HCT116 (cell line): ENCODE measurements at places on chromosomes 6 and 20. TPM values are rescaled to one million over a fixed set of nuclear protein-coding genes. Genes with fewer than 3 reads are reported as not detected.

- no peak for DNase-seq
Measured at GRCh38 chr6:47483516-47483852, 5.9 kb downstream of the CD2AP start.

DNA sequence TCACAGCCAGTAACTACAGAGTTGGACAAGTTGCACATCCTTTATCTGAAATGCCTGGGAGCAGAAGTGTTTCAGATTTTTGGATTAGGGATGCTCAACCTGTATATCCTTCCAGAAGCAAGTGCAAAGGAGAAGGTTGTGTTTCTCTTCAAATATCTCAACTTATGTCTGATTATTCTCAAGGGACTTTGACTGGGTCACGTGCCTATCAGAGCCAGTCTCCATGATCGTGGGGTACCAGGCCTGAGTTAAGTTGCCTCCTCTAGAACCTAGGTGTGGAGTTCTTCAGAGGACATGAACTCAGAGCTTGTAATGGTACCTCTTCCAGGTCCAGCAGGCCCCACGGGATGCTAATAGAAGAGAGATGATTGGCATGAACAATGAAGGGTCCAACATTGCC, 7.8 kb downstream of the CD83 start:
- no peak for DNase-seq

DNA sequence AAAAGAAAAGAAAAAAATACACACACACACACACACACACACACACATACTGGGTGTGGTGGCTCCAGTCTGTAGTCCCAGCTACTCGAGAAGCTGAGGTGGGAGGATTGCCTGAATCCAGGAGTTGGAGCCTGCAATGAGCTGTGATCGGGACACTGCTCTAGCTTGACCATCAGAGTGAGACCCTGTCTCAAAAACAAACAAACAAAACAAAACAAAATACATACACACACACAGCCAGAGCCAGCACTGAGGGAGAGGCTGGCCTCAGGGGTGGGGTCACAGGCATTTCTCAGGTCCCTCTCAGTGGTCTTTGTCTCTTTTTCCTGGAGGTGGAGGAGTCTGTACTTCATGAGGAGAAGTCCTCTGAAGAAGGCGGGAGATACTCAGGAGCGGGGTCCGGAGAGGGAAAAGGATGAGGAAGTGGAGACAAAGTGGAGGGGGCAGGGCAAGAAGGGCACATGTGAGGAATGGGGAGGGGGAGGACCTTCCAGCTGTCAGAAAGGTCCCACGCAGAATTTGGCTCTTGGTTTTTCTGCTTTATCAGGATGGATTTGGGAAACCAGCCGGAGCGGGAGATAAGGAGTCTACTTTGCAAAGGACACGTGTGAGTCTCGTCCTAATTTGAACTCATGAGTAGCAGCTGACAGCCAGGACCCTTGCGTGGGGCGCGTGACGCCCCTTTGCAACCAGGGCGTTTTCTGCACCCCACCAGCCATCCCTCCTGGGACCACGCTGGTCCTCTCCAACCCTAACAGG, 7.7 kb upstream of the MICB start:
- DNase-seq, result no peak

DNA sequence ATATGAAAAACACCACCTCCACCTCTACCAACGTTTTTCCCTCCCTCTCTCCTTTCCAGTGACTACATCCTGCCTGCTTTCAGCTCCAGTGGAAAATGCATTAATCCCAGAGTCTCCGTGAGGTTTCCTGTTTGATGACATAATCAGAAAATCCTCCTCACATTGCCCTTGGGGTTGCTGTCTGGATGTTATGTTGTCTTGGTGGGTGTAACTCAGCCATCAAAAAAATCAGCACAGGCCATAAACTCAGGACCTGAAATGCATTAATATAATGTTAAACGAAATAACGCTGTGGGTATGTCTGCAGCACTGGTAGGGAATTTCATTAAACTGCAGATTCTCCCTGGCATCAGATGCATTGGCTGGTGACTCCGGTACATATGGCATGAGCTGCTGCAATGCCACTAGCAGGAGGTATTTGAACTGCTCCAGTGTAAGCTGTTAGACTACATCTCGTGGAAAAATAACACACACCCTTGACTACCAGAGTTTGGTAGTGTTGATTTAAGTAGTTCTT, 297.8 kb downstream of the PRL start:
- DNase-seq, result no peak

The LZTS3 gene
- 5.2 TPM for total RNA-seq

DNA sequence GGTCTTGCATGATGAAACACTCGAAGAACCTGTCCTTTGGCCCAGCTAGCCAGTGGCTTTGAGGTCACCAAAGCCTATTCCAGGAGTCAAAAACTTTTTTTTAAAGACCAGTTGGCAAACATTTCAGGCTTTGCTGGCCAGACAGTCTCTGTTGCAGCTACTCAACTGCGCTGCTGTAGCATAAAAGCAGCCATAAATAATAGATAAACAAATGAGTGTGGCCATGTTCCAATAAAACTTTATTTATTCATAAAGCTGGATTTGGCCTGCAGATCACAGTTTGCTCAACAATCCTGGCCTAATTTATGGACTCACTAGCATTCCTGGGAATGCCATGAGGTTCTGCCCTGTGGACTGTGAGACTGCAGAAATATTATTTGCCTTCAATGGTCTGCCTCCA, 68.8 kb upstream of the LTV1 start:
- DNase-seq, result no peak

The EBF4 gene
- total RNA-seq, result 11.4 TPM

The PNLDC1 gene
- total RNA-seq, result 0.37 TPM

DNA sequence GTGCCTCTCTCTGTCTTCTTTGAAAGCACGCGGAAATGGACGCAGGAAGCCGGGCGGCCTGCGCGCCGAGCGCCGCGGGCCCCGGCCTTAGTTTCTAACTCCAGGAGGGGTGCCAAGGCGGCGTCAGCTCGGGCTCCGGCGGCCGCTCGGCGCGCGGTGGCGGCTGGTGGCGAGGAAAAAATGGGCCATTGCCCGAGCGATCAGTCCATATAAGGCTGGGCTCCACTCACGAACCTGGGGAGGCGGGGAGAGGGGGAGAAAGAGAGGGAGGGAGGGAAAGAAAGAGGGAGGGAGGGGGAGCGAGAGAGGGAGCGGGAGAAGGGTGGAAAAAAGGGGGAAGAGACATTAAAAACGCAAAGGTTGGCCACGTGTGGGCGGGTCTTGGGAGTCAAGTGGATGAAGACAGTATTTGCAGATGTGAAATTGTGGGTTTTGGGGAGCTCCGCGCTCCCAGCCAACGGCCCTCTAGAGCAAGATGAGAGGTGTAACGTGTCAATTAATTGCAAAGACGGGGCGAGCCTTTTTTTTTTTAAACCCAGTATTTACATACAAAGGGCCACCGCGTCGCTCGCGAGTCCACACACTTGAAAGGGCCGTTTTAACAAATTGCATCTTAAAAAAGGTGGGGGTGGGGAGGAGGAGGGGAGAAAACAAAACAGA, at the start of gene NKX2-2:
NKX2-2 (minus strand) TSS at position 184 of the 660 bp plus-strand sequence. CDS start 395 bp downstream, outside the sequence.
- no peak for DNase-seq

DNA sequence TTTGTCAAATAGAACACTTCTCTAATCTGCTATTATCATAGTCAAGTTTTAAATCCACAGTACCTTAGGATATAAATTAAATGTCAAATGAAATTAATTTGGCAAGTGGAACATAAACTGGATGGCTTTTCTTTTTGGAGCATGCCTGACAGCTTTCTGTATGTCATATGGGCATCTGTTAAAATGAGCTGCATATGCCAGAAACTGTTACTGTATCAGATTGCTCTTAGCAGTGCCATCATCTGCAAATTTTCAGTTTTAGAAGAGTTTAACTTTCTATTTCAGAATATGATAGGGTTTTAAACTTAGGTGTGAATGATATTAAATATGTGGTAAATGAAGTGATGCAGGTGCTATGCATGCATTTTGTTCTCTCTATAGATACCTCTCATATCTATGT, 3.4 kb upstream of the EEF1E1 start:
- DNase-seq, result no peak

The C20orf202 gene
- not detected for total RNA-seq

GRCh38 chr6:21357262-21357661, 236.3 kb upstream of the SOX4 start:
- DNase-seq, result no peak

DNA sequence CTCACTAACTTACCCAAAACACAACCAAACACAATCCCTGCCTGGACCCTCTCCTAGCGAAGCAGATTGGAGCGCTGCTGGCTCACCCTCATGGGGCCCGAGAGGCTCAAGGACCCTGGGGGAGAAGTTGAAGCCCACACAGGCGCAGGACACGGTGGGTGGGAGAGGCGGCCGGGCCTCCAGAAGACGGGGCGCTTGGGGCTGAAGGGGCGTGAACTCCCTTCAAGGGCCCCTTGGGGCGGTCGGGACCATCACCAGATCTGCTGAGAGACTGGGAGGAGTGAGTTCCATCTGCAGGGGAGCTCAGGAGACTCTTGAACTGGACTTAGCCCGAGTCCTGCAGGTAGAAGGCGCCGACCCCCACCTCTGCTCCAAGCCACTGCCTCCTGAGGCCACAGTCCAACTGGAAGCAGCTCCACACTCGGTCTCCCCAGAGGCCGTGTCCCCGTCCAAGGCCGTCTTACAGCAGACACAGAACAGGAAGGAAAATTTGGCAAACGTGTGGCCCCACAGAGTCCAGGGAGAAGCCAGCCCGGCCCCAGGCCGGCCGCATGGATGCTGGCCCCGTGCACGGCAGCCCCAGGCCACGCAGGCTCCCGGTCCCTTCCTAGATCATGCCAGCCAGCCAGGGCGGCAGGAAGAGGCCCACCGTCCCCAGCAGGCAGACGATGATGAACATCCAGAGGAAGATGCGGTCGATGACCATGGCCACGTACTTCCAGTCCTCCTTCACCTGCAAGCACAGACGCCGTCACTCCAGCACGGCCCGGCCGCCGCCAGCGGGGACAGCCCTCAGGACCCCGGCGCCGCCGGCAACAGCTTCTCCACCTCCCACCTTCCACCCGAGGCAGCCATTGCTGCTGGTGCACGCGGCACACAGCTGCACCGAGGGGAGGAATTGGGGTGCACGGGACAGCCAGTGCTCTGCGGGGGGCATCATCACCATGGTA, 14.7 kb downstream of the CHRNA4 start:
- DNase-seq, result no peak

- DNase-seq, result no peak
Measured at GRCh38 chr20:51979226-51979625, 176.9 kb upstream of the SALL4 start.

GRCh38 chr6:145147559-145147958, 587.8 kb downstream of the EPM2A start:
- no peak for DNase-seq

DNA sequence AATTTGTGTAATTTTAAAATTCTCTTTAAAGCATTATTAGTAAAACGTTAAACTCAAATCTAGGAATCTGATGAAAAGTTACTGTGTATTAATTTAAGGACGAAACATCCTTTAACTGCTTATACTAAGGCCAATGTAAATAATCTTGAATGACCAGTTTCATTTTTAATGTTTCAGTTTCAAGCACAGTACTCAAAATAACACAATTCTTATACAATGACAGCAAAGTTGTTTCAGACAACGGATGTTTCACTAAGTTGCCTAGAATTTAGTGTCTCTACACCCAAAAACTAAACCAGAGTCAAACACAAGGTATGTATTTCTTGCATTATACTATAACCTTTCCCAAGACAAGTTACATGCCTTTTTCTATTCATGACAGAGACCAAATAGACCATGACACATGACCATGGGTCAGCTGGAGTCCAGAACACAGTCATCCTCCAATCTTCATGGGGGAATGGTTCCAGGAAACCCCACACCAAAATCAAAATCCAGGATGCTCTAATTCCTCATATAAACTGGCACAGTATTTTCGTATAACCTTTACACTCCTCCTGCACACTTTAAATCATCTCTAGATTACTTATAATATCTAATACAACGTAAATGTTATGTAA, 7.7 kb downstream of the PHIP start:
- no peak for DNase-seq
